Stimulated activated CD4-positive, alpha-beta T cell treated with anti-CD3 and anti-CD28 coated beads, TNF-alpha, amount 100 ng/mL, for 4 hours (primary cell): ENCODE measurements at places on chromosomes 2 and 18.

DNA sequence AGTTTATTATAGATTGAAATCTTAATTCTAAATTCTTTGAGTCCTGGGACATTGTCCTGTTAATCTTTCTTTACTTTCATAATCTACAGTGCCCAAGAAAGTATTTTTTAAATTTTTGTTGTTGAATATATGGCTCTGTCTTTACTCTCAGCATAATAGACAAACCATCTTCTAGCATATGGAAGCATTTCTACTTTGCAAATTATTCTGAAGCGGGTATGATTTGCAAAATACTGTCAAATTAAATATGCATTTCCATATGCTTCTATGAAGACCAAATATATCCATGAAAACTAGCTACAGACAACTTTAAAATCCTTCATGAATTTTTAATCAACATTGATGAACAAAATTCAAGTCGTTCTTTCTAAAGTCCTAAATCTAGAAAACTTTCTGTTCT, 117.2 kb downstream of the KYNU start:
- no peak for DNase-seq

- DNase-seq = no peak
Measured at GRCh38 chr2:151553-152334, 105.4 kb upstream of the FAM110C start.

DNA sequence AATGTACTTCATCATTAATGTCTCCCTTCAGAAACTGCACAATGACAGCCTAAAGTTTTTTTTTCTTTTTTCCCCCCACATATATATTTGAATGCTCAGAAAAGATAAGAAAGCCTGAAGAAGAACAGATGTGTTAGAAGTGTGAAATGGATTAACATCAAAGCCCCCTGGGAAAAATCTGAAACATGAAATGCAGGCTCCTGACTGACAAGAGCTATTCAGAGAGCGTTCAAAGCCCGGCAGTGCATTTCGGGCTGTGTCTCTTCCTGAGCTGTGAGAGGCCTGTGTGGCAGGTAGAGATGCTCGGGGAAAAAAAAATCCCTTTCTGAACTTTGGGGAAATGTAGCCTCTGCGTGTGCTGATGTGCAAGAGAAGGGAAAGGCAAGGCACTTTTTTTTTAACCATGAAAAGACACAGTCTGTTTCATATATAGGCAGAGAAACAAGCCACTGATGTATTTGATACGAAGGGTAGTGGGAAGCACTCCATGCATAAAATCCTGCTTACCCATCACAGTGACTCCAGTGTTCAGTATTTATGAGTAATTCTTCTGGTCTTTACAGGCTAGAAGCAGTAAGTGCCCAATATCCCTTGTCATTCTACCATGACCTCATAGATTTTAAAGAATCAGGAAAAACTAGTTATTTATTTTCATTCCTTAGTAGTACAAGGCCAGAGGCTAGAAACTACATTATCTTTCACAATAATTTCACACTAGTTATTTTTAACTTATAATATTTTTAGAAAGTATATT, 1574.2 kb upstream of the PIK3C3 start:
- no peak for DNase-seq

- no peak for DNase-seq
Measured at GRCh38 chr2:190255676-190256075, 64.0 kb downstream of the HIBCH start.

DNA sequence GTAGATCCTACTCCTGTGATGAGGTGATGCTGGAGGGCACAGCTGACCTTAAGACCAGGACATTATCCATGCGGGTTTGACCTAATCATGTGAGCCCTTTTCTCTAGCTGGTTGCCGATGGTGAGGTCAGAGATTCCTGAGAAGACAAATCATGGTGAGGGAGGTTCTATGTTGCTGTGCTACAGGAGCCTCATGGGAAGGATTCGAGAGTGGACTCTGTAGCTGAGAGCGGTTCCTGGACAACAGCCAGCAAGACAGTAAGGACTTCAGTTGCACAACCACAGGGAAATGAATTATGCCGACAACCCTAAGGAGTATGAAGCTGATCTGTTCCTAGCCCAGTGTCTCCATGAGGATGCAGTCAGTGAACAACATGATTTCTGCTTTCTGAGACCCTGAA, 80.4 kb downstream of the EPB41L3 start:
- no peak for DNase-seq

DNA sequence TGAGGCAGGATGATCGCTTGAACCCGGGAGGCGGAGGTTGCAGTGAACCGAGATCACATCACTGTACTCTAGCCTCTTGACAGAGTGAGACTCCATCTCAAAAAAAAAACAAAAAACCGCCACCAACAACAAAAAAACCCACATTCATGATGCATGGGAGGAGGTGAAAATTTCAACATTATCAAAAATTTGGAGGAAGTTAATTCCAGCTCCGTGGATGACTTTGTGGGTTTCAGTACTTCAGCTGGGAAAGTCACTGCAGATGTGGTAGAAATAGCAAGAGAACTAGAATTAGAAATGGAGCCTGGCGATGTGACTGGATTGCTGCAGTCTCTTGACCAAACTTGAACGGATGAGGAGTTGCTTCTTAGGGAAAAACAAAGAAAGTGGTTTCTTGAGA, 74.3 kb downstream of the PRKCE start:
- DNase-seq = no peak

- DNase-seq = no peak
Measured at GRCh38 chr2:160257743-160258491, 57.8 kb upstream of the ITGB6 start.

GRCh38 chr2:13128139-13128538, 411.4 kb downstream of the TRIB2 start:
- DNase-seq = no peak

DNA sequence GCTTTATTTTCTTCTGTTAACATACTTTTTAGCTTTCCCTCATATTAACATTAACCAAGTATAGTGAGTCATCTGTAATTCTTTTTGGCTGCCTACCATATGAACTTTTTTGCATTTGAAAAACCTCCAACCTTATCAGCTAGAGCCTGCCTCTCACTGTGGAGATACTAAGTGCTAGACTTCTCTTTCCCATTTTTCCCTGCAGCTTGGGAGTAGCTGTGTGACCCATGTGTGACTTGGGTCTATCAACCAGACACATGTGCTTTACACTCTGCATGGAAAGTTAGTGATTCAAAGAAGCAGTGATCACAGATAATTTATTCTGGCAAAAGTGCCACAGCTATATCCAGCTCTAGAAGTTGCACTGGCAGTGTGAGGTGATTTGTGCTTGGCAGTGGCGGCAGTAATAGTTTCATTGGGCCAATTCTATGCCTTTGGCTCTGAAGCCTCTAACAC, 36.3 kb downstream of the PREPL start:
- no peak for DNase-seq

GRCh38 chr2:160715428-160715827, 221.8 kb upstream of the RBMS1 start:
- no peak for DNase-seq

DNA sequence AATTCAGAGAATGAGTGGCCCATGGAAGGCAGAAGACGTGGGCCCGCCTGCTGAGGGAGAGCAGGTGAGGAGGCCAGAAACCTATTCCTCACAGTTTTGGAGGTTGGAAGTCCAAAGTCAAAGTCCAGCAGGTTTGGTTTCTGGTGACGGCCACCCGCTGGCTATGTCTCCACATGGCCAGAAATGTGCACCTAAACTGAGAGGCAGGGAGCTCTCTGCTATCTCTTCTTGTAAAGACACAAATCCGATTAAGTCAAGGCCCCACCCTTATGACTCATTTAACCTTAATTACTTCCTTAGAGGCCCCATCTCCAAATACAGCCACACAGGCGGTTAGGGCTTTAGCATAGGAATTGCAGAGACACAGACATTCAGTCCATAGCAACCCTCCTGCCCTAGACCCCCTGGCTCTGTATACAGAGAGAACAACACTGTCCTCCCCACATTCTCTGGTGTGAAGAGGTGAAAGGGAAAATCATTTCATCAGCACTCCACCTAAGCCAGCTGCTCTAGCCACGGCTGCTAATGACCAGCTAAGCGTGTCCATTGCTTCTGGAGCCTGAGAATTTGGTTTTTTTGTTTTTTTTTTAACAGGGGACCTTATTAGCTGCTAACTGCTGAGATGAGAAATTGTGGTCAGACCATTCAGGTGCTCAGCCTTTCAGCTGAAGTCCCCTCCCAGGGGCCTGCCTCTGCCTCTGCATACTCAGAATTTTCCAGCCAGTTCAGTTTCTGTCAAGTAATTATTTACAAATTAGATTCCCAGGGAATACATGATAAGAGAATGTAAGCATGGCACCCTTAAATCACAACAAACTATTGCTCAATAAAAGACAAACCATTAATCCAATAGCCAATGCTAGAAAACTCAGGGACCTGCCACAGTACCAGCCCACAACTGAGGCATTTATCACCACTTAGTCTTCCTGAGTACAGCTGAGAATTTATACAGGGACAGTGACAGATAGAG, 368.7 kb upstream of the ID2 start:
- no peak for DNase-seq

DNA sequence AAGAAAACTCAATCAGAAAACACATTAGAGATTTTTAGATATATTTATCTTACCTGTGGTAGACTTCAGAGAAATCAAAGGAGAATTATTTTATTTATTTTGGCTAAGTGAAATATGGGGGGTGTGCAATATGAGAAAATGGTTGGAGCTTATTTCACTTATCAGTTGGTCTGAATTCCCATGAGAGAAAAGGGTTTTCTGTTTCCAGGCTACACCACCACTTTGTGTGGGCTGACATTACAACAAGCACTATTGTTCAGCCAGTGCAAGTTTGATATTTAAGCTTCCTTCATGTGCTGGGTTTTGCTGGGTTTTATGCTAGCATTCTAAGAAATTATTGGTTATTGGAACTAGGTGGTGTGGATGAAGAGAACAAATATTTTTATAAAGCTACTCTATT, 33.5 kb downstream of the RMND5A start:
- no peak for DNase-seq

DNA sequence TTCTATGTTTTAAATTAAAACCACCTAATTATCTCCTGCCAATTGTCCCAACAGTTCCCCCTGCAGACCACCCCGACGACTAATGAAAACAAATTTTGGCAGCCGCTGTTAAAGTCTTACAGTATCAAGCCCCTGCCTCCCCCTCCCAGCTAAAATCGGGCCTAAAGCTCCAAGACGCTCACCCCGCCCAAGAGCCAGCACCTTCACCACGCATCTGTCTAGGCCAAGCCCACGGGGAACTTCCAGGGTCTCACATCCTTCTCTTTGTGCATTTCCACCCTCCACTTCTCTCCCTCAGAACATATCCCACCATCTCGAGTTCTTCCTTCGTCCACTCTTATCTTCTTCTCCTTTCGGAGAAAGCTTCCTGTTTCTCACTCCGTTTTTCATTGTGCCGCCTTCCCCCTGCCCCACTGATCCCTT, 445 bp downstream of the PRPF40A start:
- no peak for DNase-seq

DNA sequence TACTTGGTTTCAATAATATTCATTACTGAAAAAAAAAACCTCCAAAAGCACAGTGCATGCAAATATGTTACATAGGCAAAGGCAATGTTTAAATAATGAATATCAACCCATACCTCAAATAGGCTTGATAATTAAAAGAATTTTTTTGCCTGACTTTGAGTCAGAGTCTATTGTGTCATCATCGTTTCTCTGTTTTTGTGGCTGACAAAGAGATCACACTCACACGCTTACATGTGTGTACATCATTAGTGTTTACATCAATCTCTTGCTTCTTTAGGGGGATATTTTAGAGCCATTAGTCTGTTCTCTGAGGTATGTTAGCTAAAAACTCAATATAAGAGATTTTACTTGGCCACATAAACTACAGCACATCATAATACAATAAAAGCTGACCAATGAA, 150.3 kb upstream of the MMADHC start:
- no peak for DNase-seq

- no peak for DNase-seq
Measured at GRCh38 chr2:234629596-234629995, 132.7 kb upstream of the ARL4C start.

DNA sequence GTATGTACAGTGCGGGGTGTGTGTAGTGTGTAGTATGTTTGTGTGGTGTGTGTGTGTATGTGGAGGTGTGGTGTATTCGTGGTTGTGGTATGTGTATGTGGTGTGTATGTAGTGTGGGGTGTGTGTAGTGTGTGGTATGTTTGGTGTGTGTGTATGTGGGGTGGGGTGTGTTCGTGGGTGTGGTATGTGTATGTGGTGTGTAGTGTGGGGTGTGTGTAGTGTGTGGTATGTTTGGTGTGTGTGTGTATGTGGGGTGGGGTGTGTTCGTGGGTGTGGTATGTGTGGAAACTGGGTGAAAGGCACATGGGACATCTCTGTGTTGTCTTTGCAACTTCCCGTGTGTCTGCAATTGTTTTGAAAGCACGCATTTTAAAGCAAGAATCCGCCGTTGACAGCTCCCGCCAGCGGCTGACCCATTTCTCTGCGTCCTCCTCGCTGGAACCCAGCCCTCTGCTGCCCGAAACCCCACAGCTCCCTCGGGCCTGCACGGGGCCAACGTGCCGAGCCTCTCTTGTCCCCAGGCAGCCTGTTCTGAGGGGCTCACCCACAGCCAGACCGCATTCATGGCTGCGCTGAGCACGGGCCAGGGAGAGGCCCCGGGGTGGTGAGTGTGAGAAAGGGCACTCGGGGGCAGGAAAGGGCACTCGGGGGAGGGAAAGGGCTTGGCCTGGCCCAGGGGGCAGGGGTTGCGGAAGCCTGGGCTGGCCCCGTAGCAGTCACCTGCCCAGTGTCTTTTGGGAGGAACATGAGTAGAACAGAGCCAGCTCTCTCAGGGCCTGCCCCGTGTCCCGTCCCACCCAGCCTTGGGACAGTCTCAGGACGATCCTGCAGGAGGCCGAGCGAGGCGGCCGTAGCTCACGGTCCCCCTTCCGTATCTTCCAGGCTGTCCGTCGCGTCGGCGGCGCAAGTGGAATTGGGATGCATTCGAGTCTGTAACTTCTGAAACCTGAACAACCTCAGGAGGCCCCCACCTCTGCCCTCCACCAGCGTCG, 61.4 kb downstream of the TWIST2 start:
- no peak for DNase-seq

DNA sequence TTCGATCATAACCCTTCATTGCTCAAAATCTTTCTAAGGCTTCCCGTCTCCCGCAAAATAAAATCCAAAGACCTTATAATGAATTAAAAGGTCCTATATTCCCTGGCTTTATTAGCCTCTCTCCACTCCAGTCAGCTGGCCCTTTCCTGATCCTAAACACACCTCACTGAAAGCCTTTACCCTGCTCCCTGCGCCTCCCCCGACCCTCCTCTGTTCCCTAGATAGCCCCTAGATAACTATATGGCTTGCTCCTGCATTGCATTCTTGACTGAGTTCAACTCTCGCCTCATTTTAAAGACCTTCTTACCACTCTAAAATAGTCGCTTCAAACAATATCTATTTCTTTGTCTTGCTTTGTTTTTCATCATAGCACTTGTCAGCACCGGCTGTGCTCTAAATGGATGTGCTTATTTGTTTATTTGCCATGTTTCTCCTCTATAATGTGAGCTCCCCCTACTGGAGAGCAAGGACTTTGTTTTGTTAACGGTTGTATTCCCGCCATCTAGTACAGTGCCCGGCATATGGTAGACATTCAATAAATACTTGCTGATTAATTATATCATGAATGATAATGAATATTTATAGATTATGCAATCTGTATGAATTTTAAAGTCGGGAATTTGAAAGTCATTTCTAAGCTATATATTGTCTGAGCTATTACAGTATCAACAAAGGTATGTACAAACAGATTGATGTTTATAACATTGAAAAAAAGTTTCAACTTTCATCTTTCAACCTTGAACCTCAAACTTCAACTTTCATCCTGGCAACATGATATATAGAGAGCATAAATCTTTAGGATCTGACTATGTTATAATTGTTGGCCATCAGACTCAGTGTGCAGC, 32.4 kb upstream of the VIT start:
- no peak for DNase-seq
